Activated naive CD8-positive, alpha-beta T cell treated with anti-CD3 and anti-CD28 coated beads, Interleukin-2, amount 10 ng/mL, durations not matched to agents 7 days and 5 days (primary cell): ENCODE measurements at places on chromosomes 12 and 14. TPM values are rescaled to one million over a fixed set of nuclear protein-coding genes. Genes with fewer than 3 reads are reported as not detected.

The SDR9C7 gene
- total RNA-seq, result not detected

The ACVRL1 gene
- not detected for total RNA-seq

DNA sequence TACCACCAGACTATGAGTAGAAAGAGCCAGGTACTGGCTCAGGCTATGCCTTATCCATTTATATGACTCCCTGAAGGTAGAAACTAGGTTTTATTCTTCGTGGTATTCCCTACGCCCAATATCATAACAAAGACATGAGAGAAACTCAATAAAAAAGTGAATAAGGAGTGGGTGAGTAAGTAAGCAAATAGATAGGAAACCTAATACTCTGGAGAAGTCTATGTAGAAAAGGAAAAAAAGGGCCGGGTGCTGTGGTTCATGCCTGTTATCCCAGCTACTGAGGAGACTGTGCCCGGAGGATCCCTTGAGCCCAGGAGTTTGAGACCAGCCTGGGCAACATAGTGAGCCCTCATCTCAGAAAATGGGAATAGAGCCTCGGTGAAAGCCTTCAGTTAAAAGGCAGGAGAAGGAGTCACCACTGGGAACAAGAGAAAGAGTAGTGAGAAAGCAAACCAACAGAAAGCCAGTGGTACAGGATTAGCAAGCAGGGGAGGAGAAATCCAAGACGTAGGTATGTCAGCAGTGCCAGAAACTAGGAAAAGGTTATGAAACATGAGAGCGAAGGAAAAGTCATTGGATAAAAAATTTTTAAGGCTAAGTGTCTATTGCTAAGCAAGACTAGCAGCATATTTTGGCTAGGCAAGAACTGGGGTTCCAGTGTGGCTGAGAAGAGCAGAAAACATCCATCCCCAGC lies 6.0 kb upstream of the OR6J1 start:
- no peak for DNase-seq

GRCh38 chr12:91422811-91423692 lies 240.4 kb upstream of the DCN start:
- DNase-seq, result no peak

DNA sequence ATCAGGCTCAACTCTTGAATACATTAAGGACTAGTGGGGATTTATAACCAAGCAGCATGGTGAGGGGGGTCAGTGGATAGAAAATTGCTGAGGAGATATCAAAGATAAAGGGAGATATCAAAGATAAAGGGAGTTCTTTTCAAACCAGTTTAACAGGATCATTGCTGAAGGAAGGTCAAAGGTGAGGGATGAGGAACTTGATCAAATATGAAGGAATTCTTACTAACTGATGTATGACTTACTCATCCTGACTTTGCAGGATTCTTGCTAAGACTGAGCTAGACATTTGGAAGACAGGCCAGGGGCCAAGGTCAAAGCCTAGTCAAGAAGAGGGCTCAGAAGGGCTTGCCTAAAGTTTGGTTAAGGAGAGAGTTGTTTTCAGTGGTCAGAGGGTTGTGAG lies 4.8 kb downstream of the ABHD4 start:
- DNase-seq, result no peak

DNA sequence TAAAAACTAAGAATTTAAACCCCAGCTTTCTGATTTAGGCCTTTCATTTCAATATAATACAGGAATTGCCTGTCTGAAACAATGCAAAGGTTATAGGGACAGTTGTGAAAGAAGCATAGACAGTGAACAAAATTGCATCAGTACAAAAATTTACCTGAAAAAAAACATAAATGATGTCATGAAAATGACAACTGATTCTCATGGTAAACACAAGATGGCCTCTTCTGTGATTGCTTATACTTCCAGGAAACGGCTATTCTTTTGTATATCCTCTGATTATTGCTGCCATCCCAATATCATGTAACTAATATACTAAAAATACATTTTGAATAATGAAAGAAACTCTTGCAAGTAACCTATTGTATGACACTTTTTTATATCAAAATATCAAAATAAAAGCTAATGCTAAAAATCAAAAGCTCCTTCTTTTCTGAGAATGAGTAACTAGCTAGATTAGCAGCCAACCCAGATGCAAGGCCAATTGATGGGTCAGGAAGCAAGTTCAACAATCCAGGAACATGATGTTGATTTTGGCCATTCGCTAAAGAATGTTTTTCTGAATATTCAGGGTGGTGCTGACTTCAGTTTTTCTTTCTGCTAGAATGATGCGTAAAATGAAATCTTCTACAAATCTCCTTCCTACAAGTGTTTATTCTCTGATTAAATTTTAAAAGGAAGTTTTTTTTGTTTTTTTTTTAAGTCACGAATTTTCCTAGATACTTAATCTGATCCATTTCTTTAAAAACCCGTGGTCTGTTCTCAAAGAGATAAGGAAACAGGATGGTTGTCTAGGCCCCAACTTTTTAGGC lies 83.6 kb downstream of the ALX1 start:
- DNase-seq, result no peak

GRCh38 chr12:54701940-54702592 lies 53.9 kb upstream of the DCD start:
- DNase-seq, result no peak

GRCh38 chr12:123532019-123532418 lies 1.5 kb downstream of the RILPL1 start:
- no peak for DNase-seq

- no peak for DNase-seq
Observed at GRCh38 chr12:57000393-57000792, 6.0 kb downstream of the ZBTB39 start.
